Uterus (tissue), 4 donors: ENCODE measurements at places on chromosomes 5 and 9. TPM values are rescaled to one million over a fixed set of nuclear protein-coding genes. Genes with fewer than 3 reads are reported as not detected.

DNA sequence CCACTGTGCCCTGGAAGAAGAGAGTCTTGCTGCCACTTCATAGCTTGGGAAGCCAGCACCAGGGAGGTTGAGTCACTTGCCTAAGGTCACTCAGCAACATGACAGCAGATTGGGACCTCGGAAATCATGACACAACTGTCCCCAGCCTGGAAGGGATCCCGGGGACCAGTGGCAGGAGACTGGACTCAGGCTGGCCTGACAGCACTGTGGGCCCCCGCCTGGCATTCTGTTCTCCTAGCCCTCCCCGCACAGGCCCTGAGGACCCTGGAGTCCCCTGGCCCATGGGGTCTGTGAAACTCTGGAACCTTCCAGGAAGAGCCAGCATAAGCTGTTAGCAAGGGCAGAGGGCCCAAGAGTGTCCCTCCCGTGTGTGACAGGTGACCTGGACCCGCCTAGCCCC is 64.9 kb downstream of the COL5A1 start:
- H3K27me3 ChIP-seq: no peaks in the 10 kb centered on the region
- no peak overlapping the region for H3K4me3 ChIP-seq
- H3K4me1 ChIP-seq: peaks cover 51% of the 10 kb centered on the region
- no peak for DNase-seq
- peak overlapping the region; percentile 90 for H3K27ac ChIP-seq

DNA sequence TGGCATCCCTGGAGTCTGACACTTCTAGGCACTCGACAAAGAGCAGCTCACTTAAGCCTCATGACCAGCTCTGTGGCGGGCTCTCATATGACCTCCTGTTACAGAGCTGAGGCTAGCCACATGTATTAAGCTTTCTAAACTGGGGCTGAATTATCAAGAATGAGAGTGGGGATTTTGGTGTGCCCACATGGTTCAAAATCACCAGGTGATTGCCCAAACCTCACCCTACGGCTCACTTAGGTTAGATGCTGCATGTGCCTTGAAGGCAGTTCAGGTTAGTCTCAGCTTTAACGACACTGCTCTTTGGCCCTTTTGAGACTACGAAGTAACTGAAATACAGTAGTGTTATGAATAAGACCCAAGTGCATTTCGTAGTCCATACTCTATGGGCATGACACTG is 39.4 kb upstream of the SMIM32 start:
- H3K4me3 ChIP-seq: no peak overlapping the region
- H3K27me3 ChIP-seq: no peaks in the 10 kb centered on the region
- no peak overlapping the region for H3K27ac ChIP-seq
- DNase-seq: no peak
- no peaks in the 10 kb centered on the region for H3K4me1 ChIP-seq

The PCDHA6 gene
- 1.3 TPM for total RNA-seq

DNA sequence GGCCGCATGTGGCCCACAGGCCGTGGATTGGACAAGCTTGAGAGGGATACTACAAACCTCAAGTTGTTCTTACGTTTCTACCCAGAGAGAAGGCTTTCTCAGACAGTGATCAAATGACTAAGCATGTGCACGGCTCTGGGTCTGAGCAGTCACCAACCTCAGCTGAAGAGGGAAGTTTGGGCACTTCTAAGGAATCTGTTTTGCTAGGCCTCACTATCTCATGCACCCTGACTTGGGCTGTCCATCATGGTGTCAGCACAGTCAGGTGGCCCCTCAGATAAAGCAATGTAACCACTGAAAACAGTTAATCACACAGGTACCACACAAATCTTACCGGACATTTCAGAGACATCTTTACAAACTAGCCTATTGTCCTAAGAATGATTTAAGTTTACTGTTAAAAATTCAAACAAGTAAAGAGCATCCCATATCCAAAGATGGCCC is 24.6 kb downstream of the CSF2 start:
- H3K27me3 ChIP-seq: no peaks in the 10 kb centered on the region
- DNase-seq: no peak
- H3K27ac ChIP-seq: no peak overlapping the region
- no peaks in the 10 kb centered on the region for H3K36me3 ChIP-seq

- no peak overlapping the region for H3K27ac ChIP-seq
- H3K27me3 ChIP-seq: no peaks in the 10 kb centered on the region
- DNase-seq: no peak
These were observed 103.8 kb downstream of the ANKRD55 start for GRCh38 chr5:56129288-56129687.

The FAF2 gene
- total RNA-seq: 19.1 TPM

The FAM120A gene
- 36.8 TPM for total RNA-seq

The SYK gene
- 22.2 TPM for total RNA-seq

DNA sequence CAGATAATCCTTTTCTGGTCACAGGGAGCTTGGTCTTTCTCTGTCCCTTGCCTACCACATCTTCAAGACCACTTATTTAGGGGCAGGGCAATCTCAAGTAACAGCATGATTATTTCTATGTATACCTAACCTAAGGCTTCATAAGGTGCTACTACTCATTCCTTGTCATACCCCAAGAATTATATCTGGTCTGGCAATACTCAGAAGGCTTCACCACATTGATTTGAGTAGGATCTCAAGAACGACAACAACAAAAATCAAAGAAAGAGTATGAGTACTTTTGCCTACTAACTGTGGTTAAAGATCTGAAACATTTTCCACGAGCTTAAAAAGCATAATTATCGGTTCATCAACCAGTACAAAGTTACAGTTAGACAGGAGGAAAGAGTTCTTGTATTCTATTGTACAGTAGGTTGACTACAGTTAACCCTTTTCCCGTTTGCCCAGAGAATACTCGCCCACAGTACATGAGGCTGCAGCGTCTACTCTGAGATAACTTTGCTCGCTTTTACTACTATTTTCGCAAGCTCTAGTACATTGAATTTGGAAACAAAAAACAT is 41.0 kb downstream of the FANCC start:
- no peak for DNase-seq
- no peaks in the 10 kb centered on the region for H3K27me3 ChIP-seq
- no peaks in the 10 kb centered on the region for H3K36me3 ChIP-seq
- H3K4me1 ChIP-seq: no peaks in the 10 kb centered on the region

GRCh38 chr5:96605144-96605837 is 56.9 kb upstream of the CAST start:
- DNase-seq: no peak
- H3K27me3 ChIP-seq: no peaks in the 10 kb centered on the region
- no peak overlapping the region for H3K27ac ChIP-seq
- no peaks in the 10 kb centered on the region for H3K4me1 ChIP-seq
- H3K4me3 ChIP-seq: no peak overlapping the region
- H3K36me3 ChIP-seq: no peaks in the 10 kb centered on the region

- no peaks in the 10 kb centered on the region for H3K4me1 ChIP-seq
- no peak overlapping the region for H3K4me3 ChIP-seq
- DNase-seq: no peak
- H3K27me3 ChIP-seq: no peaks in the 10 kb centered on the region
- no peaks in the 10 kb centered on the region for H3K36me3 ChIP-seq
- H3K27ac ChIP-seq: no peak overlapping the region
These were observed 202.5 kb upstream of the SLC27A6 start for GRCh38 chr5:128762661-128763306.

GRCh38 chr5:54990841-54991258 is 5.5 kb upstream of the ESM1 start:
- H3K4me3 ChIP-seq: no peak overlapping the region
- no peak overlapping the region for H3K27ac ChIP-seq
- no peaks in the 10 kb centered on the region for H3K36me3 ChIP-seq
- H3K4me1 ChIP-seq: no peaks in the 10 kb centered on the region
- no peak for DNase-seq

DNA sequence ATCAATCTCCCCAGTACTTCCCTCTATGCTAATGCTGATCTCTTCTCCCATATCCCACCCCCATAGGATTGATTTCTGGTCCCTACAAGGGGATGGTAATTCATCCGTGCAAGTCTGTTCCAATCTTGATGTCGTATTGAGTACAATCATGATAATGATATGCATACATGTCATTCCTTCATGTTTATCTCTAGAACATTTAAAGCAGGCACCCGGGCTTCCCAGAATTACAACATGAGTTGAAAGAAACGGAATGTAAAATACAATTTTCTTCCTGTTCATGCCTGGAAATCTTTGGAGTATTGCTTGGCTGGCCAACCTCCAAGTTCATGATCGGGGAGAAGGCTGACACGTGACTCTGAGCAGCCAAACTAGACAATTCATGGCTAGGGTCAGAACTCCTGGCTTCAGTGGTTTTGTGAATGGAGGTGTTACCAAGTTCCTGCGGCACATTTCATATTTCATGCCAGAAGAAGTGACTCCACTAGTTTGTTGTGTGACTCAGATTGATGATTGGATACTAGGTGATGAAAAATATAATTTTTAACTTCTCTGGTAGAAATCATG is 66.6 kb downstream of the C9orf152 start:
- no peaks in the 10 kb centered on the region for H3K4me1 ChIP-seq
- H3K4me3 ChIP-seq: no peak overlapping the region
- DNase-seq: peak; percentile 69

- no peaks in the 10 kb centered on the region for H3K27me3 ChIP-seq
- H3K36me3 ChIP-seq: no peaks in the 10 kb centered on the region
- H3K27ac ChIP-seq: no peak overlapping the region
- no peaks in the 10 kb centered on the region for H3K4me1 ChIP-seq
- H3K4me3 ChIP-seq: no peak overlapping the region
These were observed 49.7 kb downstream of the OLFM1 start for GRCh38 chr9:135136991-135137832.

DNA sequence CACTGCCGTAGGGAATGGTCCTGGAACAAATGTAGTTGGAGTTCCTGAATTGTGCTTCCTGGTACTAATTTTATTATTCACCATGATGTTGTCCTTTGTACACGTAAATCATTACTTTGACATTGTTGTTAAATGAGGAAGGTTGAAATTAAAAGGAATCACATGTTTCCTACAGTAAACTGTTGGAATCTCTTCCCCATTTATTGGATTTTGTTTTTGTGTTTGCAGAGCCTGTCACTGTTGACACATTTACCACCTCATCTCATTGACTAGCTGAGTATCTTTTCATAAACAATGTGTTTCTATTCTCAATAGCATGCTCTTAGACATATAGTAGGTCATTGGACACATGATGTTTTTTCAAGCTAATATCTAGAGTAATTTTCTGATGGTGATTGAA is 1012.5 kb downstream of the NR2F1-AS1 start:
- no peak overlapping the region for H3K4me3 ChIP-seq
- no peaks in the 10 kb centered on the region for H3K27me3 ChIP-seq
- no peaks in the 10 kb centered on the region for H3K36me3 ChIP-seq
- no peak for DNase-seq
- H3K27ac ChIP-seq: no peak overlapping the region

DNA sequence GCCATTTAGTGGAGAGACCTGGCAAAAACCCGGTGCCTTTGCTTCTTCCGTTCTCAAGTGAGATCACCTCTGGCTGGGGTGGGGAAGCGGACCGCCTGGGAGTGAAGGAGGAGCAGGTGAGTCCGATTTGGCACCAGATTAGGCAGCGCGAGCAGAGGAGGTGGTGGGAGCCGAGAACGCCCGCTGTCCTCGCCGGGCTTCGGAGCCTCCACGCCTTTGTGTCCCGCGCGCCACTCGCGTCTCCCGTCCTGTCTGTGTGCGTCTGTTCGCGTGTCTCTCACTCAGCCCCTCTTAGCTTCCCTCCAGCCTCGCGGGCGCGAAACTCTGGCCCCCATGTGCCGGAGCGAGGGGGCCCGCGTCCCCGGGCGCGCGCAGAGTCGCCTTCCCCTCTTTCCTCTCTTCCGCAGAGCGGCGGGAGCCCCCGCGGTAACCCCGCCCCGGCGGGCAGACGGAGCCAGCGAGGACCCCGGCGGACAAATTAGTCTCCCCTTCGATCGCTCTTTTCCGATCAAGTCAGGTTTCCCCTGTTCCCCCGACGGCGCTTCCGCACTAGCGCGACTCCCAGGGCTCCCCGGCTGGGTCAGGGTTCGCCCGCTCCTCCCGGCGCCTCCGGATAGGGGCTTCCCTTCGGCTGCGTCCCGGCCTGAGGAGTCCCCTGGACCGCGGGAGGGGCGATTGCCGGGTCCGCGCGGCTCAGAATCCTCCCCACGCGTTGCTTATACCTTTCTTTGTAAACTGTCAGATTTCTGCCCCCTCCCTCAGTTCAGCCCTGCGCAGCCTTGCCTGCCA is 7.1 kb downstream of the POU4F3 start:
- no peak overlapping the region for H3K4me3 ChIP-seq
- H3K27me3 ChIP-seq: no peaks in the 10 kb centered on the region
- H3K27ac ChIP-seq: no peak overlapping the region
- no peaks in the 10 kb centered on the region for H3K4me1 ChIP-seq
- no peak for DNase-seq
- H3K36me3 ChIP-seq: no peaks in the 10 kb centered on the region
